Testis (tissue), 5 donors: ENCODE measurements at places on chromosomes 16 and 17.

- peak; percentile 44 for DNase-seq
Measured at GRCh38 chr17:28347261-28347891, 10.0 kb downstream of the POLDIP2 start.

DNA sequence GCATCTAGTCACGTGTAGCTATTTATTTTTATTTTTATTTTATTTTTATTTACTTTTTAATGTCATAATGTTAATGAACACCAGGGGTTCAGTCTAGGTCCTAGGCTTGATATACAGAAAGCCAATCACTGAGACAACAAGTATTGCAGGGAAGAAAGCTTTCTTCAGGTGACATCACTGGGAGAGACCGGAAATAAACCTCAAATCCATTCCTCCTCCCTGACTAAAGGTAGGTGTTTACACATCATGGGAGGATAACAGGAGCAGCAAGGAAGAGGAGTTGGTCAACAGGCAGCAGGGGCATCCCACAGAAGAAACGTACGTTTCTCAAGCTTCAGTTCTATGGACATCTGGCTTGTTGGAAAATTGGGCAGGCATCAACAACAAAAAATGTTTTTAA is 9.5 kb upstream of the HEATR3 start:
- DNase-seq: no peak

DNA sequence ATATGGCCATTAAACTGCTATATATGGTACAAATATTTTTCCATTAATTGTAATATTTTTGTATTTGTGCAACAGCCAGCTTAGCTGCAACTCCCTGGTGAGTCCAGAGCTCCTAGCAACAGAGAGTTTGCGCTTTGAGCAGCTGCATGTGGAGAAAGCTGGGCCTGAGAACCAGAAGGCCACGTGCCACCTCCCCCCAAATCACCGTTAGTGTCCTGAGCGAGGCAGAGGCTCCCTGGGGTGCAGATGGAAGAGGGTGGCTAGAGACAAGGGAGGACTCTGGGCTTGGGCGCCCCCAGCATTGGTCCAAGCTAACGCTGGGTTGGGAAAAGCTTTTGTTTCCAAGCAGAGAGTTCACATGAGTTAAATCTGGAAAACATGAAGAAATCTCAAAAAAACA is 41.6 kb downstream of the HSBP1 start:
- DNase-seq: no peak

- no peak for DNase-seq
Measured at GRCh38 chr16:275786-276232, at the start of gene RGS11. Gene RGS11, minus strand, starts transcription at chr16:275944. Its CDS starts 33 bp downstream, at chr16:275911.

- DNase-seq: peak; percentile 35
Measured at GRCh38 chr17:68290268-68290954, 516 bp downstream of the SLC16A6 start.

DNA sequence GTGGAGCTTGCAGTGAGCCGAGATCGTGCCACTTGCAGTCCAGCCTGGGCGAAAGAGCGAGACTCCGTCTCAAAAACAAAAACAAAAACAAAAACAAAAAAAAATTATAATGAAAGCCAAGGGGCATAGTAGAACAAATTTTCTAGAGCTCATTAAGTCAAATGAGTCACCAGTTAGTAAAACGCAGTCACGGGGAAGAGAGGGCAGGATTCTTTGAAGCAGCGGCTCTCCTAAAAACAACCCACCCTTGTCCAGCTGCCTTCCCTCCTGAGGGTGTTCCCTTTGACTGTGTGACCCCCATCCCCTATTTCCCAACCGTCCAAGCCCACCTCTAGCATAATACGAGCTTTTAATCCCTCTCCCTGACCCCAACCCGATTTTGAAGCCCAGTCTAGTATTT is 44.1 kb upstream of the STH start:
- DNase-seq: no peak

- no peak for DNase-seq
Measured at GRCh38 chr17:72843591-72843990, 248.9 kb downstream of the SLC39A11 start.

- DNase-seq: no peak
Measured at GRCh38 chr17:74818291-74818938, 41.3 kb downstream of the GRIN2C start.

DNA sequence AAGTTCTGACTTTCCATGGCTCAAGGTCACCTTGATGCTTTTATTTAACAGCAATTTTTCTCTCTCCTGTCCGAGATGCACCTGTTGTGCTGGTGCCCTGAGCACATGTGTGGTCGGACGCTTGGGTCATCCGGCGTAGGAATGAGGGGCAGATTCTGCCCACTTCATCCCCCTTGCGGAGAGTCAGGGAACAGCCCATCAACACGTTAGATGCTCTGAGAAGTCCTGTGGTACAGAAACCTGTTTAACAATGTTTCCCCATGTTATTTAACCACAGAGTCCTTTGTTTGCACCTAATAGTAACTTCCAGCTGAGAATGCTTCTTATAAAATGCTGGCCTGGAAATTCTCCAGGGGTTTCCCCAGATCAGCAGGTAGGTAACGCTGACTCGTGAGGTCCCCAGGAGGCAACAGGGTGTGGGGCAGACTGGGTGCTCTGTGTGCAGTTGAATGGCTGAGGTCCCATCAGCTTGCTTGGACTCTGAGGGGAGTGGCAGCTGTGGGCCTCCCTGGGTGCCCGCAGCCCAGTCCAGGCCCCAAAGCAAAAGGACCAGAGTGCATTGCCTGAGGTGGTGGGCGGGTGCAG is 17.8 kb downstream of the DOC2B start:
- no peak for DNase-seq
